Subcutaneous preadipocyte (primary cell): ENCODE measurements at places on chromosomes 13 and 19. TPM values are rescaled to one million over a fixed set of nuclear protein-coding genes. Genes with fewer than 3 reads are reported as not detected.

RFPL4AL1 gene
- not detected in 2 replicates for total RNA-seq

ZNF765 gene
- 11.0 and 13.1 TPM in 2 replicates for total RNA-seq

RAB4B gene
- total RNA-seq, result 10.0 and 12.9 TPM in 2 replicates

RGL3 gene
- 0.37 and 0.98 TPM in 2 replicates for total RNA-seq

SELENOV gene
- total RNA-seq, result not detected in 2 replicates

ZNF98 gene
- 0.20 and 0.37 TPM in 2 replicates for total RNA-seq

PRR36 gene
- not detected in 2 replicates for total RNA-seq

KLF5 gene
- total RNA-seq, result 0.73 and 1.6 TPM in 2 replicates

KRTDAP gene
- not detected in 2 replicates for total RNA-seq

CPB2 gene
- total RNA-seq, result not detected in 2 replicates

ZNF570 gene
- total RNA-seq, result 4.7 and 4.8 TPM in 2 replicates

ZNF530 gene
- 2.2 and 2.7 TPM in 2 replicates for total RNA-seq

CYP2F1 gene
- total RNA-seq, result not detected in 2 replicates

CBY2 gene
- not detected in 2 replicates for total RNA-seq

SCN1B gene
- 2.2 TPM in 2 replicates for total RNA-seq

EDNRB gene
- total RNA-seq, result 32.6 and 33.4 TPM in 2 replicates

CATSPERD gene
- total RNA-seq, result not detected in 2 replicates

ANGPTL8 gene
- total RNA-seq, result not detected in 2 replicates

SLC8A2 gene
- total RNA-seq, result not detected in 2 replicates

LCP1 gene
- total RNA-seq, result 0.20 and 0.37 TPM in 2 replicates

ZNF112 gene
- 4.4 and 5.1 TPM in 2 replicates for total RNA-seq

C19orf67 gene
- not detected in 2 replicates for total RNA-seq

SIGLEC5 gene
- not detected in 2 replicates for total RNA-seq

FBXO27 gene
- total RNA-seq, result 1.8 and 2.2 TPM in 2 replicates

PSG2 gene
- total RNA-seq, result not detected in 2 replicates

NKG7 gene
- not detected in 2 replicates for total RNA-seq

FGF22 gene
- total RNA-seq, result not detected in 2 replicates

NKPD1 gene
- total RNA-seq, result 0.39 and 1.1 TPM in 2 replicates

RAB8A gene
- 80.1 and 113 TPM in 2 replicates for total RNA-seq

NXNL1 gene
- total RNA-seq, result not detected in 2 replicates

ZNF256 gene
- 2.7 and 4.0 TPM in 2 replicates for total RNA-seq

ZNF541 gene
- total RNA-seq, result under 0.01 TPM in 2 replicates

GIPR gene
- total RNA-seq, result not detected in 2 replicates

LYPD3 gene
- not detected in 2 replicates for total RNA-seq

TMEM86B gene
- 0.73 and 2.3 TPM in 2 replicates for total RNA-seq

ZNF350 gene
- 6.1 and 8.1 TPM in 2 replicates for total RNA-seq

DACT3 gene
- total RNA-seq, result 1.1 and 2.2 TPM in 2 replicates

MEIOSIN gene
- not detected in 2 replicates for total RNA-seq

STOML3 gene
- not detected in 2 replicates for total RNA-seq

KLK8 gene
- not detected in 2 replicates for total RNA-seq

PLVAP gene
- not detected in 2 replicates for total RNA-seq

ZNF546 gene
- 5.1 and 5.9 TPM in 2 replicates for total RNA-seq

SMIM17 gene
- total RNA-seq, result 0.39 TPM in 1 of 2 replicates, not detected in the other

PRODH2 gene
- not detected in 2 replicates for total RNA-seq

ZNF599 gene
- 4.8 and 5.9 TPM in 2 replicates for total RNA-seq

ABCA7 gene
- total RNA-seq, result 4.0 and 4.3 TPM in 2 replicates

ZNF571 gene
- 1.1 and 1.4 TPM in 2 replicates for total RNA-seq

SIGLEC14 gene
- not detected in 2 replicates for total RNA-seq

TNNT1 gene
- 0.73 and 2.9 TPM in 2 replicates for total RNA-seq

YJEFN3 gene
- under 0.01 and 0.20 TPM in 2 replicates for total RNA-seq

ARHGAP33 gene
- 5.9 and 6.3 TPM in 2 replicates for total RNA-seq

LPAR6 gene
- total RNA-seq, result 4.0 and 4.1 TPM in 2 replicates

DHDH gene
- not detected in 2 replicates for total RNA-seq

SSC5D gene
- total RNA-seq, result 9.2 and 14.7 TPM in 2 replicates

ONECUT3 gene
- not detected in 2 replicates for total RNA-seq

FXYD3 gene
- not detected in 2 replicates for total RNA-seq
